AG09309 (cell line): ENCODE measurements at places on chromosomes 5 and 9.

- no peak for DNase-seq
These were observed 11.1 kb downstream of the CXCL14 start for GRCh38 chr5:135567661-135568060.

- DNase-seq: no peak
These were observed 72.7 kb upstream of the WWC1 start for GRCh38 chr5:168218746-168219145.

DNA sequence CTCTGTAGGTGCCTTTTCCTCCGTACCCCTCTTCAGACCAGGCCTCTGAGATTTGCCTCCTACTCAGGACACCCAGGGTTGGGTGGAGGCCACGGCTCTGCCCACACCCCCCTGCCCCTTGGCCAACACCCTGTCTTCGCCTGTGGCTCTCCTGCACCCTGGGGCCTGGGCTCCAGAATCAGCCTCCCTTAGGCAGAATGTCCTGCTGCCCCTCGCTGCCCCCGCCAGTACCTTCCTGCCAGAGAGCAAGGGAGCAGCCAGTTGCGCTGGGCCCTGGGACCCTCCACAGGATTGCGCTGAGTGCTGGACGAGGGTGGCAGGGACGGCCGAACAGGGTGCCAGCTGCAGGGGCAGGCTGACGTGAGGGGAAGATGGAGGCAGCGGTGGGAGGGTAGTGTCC, 53.5 kb downstream of the COL5A1 start:
- no peak for DNase-seq

- DNase-seq: no peak
These were observed 40.4 kb downstream of the MCTP1 start for GRCh38 chr5:95244479-95244878.

DNA sequence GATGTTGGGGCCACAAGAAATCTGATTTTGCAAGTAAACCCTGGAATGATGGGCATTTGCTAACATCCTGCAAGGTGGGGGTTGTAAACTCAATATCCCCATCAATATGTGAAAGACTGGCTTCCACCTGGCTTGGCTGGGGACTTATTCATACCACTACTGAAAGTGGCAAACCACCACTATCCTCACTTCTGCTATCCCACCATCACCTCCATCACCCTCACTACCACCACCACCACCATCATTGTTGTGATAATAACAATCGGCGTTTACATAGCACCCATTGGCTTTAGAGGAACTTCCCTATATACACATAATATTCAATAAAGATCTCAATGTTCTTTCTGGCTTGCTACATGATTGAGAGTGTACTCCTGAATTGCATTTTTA, 224.7 kb upstream of the DAP start:
- no peak for DNase-seq
